ENCODE measurements at places on chromosomes 1 and 21. TPM values are rescaled to one million over a fixed set of nuclear protein-coding genes. Genes with fewer than 3 reads are reported as not detected.

DNA sequence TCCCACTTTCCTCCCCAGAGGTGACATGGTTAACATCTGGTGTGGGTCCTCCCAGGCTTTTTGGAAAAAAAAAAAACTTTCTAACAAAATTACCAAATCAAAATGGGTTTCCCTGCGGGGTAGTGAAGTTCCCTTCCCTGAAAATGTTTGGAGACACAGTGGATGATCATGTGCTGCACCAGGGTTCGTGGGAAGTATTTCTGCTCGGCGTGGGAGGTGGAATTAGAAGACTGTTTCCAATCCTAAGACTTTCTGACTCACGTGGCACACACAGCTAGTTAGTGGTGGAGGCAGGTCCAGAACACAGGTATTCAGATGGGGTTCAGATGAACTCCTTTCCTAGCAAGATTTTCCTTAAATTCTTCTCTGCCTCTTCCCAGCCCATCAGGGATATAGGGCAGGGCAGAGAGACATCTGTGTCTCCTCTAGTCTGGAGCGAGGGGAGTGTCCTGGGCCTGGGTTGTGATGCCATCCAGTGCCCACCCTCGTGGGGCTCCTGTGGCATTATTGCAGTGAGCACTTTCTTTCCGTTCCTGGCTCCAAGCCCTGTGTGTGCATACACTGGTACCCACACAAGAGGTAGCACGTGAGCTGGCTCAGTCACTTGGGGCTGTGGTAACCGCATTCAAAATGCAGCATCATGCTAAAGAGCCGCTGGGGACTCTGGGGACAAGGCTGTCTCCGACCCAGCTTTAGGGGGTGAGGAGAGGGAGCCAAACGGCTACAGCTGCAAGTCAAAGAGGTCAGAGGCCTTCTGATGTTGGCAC is 27.5 kb downstream of the KCNC4 start:
- no peak for DNase-seq

GRCh38 chr1:167584581-167584980 is 31.0 kb upstream of the CREG1 start:
- no peak for DNase-seq

DNA sequence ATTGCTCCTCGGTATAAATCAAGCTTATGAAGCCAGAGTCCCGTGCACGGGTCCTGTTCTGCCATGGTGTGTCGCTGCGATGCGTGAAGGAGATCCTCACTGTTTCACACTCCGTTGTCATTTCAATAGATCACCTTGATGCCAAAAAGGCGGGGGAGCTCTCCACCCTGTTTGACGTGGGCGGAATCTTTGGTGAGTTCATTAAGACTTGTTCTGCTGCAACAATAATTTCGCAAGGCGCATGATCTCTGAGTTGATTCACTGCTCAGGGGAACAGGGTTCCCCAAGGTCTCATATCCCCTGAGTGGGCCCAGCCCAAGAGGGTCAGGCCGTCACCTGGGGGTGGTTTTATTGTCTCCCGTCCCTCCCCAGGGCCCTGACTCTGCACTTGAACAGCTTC is 50.0 kb downstream of the SLC37A1 start:
- DNase-seq: no peak

GRCh38 chr1:230368363-230368762 is 57.8 kb downstream of the PGBD5 start:
- no peak for DNase-seq

DNA sequence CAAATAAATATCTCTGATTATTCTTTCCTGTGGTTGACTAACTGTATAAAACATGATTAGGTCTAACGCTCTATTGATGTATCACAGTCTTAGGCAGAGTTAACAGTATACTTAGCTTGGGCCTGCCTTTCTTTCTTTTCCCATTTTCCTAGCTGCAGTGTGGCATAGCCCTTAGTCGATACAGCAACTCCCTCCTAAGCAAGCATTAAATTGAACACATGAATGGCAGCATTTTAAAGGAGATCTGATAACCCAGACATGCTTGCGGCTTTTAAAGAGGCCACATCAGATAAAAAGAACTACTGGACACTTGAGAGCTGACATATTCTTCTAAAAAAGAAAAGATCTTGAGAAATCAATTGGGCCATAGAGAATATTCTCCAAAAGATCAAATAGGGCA is 312.0 kb upstream of the TMPRSS15 start:
- DNase-seq: no peak

Gene HTR6
- total RNA-seq: not detected

Gene TCHHL1
- total RNA-seq: not detected

Gene PODN
- total RNA-seq: not detected

Gene FMO3
- not detected for total RNA-seq
